ENCODE measurements at places on chromosomes 7 and 10.

GRCh38 chr10:113030453-113030852 lies 80.4 kb downstream of the TCF7L2 start:
- no peak for DNase-seq

GRCh38 chr10:112565434-112566053 lies 118.5 kb downstream of the VTI1A start:
- DNase-seq: no peak

GRCh38 chr7:50660040-50660829 lies 95.0 kb upstream of the DDC start:
- peak; percentile 11 for DNase-seq

DNA sequence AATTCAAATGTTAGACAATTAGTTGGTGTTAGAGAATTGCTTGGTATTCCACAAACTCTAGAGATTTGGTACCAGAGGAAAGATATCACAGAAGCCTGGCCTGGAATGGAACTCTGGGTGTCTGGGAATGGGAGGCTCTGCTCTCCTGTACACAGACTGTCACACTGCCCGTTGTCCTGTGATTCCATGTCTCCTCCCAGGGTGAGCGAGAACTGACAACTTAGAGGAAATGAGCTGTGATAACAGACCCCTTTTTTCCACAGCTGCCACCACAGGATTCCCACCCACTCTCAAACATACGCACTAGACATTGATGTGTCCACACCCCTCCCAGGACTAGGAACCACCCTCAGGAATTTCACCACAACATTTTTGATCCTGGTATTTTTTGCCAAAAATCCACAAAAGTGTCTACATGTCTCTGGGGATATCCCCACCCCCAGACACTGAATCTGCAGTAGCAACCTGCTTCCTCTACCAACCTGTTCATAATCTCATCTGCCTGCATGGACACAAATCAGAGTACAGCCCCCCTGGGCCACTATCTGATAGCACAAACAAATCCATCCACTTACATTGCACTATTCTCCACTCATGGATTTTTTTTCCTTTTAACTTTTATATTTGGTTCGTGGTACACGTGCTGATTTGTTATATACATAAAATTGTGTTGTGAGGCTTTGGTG lies 4.7 kb downstream of the ZNF273 start:
- no peak for DNase-seq

GRCh38 chr10:71765176-71765904 lies 8.0 kb downstream of the VSIR start:
- no peak for DNase-seq

DNA sequence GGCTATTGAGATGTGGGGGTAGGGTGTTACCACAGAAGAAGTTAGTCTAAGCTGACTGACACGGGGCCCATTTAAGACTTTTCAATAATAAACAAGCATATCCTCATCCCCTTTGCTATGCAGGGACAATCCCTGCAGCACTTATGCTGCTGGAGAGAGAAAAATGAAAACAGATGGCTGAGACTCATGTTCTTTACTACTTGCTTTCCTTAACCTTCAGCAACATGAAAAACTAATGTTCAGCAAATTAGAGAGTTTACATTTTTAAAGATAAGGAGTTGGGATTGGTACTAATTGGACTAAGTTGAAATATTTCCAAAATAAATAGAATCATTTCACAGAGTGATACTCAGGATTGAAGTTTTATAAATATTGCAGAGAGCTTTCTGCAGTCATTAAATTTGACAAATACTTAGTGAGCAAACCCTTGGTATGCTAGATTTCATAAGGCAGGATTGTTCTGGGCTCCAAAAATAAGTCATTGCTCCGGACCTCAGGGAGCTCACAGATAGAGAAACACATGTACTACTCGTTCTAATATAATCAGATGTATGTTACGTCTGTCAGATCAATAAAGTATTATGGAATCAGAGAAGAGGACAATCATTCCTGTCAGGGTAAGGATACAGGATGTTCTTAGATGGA lies 147.1 kb upstream of the LRRN3 start:
- no peak for DNase-seq

DNA sequence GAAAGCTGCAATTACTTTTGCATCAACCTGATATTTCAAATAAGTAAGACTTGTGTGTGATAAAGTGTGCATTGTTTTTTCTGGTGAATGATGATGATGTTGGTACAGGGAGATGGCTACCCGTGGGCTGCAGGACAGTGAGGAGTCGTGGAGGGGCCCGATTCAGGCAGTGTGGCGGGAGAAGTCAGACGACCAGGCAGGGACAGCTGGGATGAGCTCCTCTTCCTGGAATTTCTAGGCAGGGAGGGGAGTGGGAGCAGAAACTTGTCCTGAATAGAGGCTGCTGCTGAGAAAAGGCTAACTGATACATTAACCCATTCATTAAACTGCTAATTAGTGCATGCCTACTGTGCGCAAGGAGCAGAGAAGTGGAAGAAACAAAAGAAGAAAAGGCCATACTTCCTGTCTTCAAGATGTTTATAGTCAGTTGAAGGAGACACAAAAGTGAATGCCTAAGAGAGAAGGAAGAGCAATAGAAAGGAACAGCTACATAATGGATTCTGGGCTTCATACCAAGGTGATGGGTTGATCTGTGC lies 9.3 kb upstream of the GATAD1 start:
- DNase-seq: no peak

DNA sequence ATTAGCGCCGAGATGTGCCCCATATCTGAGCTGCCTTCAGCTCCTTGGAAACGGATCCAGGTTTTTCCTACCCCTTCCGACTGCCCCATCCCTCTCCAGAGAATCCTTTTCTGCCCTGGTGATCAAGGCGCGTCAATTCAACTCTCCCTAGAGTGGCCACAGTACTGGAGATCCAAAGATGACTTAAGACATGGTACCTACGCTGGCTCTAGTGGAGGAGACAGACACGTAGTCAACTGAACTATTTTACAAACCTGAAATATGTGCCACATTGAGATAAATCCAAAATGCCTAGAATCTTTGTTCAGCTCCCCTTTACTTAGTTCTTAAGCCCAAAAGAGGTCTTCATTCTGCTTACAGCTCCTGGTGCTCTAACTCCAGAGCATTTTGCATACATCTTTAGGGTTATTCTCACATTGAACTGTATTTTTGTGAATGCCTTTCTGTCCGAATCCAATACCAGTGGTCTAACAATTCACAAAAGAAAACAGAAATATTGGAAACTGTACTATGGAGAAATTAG lies 444 bp upstream of the TNPO3 start:
- DNase-seq: no peak

- no peak for DNase-seq
Measured at GRCh38 chr10:5565671-5566581, 41.2 kb downstream of the CALML3 start.

GRCh38 chr7:80183900-80184685 lies 49.5 kb downstream of the GNAI1 start:
- DNase-seq: no peak

DNA sequence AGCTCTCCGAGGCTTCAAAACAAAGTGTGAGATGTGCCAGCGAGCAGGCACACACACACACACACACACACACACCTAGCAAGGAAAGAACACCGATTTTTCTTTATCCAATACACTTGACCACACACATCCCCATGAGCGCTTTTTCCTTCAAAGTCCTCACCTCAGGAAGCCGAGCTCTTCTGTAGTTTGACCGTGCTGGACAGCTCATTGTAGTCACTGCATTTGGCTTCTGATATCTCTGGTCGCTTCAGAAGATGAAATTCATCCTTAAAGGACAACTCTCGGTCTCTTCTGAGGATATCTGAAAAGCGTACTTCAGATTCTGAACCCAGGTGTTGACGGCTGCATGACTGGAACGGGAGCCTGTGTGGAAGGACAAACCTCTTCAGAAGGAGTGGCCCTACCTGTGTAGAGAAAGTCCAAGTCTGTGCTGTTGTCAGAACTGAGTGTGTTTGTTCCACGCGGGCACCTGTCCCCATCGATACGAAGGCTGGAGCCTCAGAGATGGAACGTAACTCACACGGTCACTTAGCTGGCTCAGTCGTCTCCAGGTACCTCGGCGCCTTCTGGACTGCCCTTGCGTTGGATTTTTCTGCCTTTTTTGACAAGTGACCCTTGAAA lies 28.1 kb upstream of the SHH start:
- DNase-seq: no peak

GRCh38 chr10:11678074-11678793 lies 63.9 kb upstream of the ECHDC3 start:
- DNase-seq: no peak

DNA sequence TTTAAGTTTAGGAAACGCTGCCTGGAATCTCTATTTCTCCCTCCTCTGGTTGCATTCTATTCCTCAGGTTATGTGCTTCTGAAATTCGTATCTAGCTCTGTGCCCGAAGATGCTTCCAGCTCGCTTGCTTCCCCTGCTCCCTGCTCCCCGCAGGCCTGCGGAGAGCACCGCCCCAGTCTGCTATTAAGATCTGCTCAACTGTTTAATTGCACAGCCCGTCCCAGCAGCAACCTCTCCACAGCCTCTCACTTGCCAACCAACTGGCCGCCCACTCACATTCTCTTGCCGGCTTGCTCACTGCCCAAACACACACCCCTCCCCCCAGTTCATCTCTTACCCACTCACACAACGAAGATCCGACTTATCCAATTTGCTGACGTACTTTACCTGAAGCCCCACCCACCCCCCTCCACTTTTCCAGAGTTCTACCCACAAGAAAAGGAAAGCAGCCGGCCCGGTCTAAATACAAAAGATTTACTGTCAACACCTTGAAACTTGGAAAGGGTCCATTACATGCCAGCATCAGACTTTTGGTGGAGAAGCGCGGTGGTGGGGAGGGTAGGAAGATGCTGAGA lies 167.3 kb upstream of the KLF14 start:
- DNase-seq: no peak

- DNase-seq: peak; percentile 17
Measured at GRCh38 chr10:79445977-79446757, 743 bp upstream of the ZCCHC24 start.

- no peak for DNase-seq
Measured at GRCh38 chr7:70520611-70521010, 611.3 kb upstream of the GALNT17 start.

GRCh38 chr7:43761938-43762692 lies 3.6 kb downstream of the BLVRA start:
- DNase-seq: no peak

GRCh38 chr7:113880559-113880958 lies 38.2 kb downstream of the PPP1R3A start:
- DNase-seq: no peak

- no peak for DNase-seq
Measured at GRCh38 chr7:115319541-115319940, 397.6 kb downstream of the MDFIC start.

- DNase-seq: no peak
Measured at GRCh38 chr10:4081685-4082111, 296.7 kb upstream of the KLF6 start.

- DNase-seq: no peak
Measured at GRCh38 chr7:38187794-38188440, 9.9 kb downstream of the STARD3NL start.

GRCh38 chr7:104059103-104059502 lies 69.6 kb upstream of the RELN start:
- no peak for DNase-seq

- DNase-seq: no peak
Measured at GRCh38 chr10:19194866-19195265, 146.3 kb downstream of the MALRD1 start.

DNA sequence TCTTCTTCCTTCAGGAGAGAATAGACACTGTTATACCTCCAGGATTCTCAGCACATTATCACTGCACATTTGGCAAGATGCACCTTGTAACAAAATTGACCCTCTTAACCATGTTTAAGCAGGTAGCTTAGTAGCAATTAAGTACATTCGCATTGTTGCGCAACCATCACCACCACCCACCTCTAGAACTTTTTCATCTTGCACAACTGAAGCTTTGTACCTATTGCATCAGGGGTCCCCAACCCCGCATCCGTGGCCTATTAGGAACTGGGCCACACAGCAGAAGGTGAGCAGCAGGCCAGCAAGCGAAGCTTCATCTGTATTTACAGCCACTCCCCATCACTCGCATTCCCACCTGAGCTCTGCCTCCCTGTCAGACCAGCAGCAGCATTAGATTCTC lies 29.9 kb upstream of the SMURF1 start:
- no peak for DNase-seq

GRCh38 chr7:90624225-90624911 lies 28.2 kb downstream of the CDK14 start:
- no peak for DNase-seq

DNA sequence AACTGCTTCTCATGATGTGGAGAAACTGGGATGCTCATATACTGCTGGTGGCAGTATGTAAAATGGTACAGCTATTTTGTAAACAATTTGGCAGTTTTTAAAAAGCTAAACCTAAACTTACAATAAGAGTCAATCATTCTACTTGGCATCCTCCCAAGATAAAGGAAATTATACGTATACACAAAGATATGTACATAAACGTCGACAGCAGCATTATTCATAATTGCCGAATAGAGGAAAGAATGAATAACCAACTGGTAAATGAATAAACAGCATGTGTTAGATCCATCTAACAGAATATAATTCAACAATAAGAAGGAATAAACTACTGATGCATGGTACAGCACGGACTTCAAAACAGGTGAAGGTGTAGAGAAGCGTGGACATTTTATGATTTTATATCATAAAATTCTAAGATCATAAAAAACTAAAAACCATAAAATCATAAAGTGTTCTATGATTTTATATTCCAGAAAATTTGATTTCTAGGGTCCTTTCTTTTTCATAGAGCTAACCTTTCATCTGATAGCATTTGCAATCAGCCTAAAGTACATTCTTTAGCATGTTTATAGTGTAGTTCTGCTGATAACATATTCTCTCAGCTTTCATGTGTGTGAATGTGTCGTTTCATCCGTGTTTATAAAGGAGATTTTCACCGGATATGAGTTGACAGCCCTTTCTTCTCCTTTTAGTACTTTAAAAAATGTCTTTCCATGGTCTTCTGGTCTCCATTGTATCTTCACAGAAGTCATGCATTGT lies 261.5 kb downstream of the DIP2C start:
- DNase-seq: no peak

- no peak for DNase-seq
Measured at GRCh38 chr7:98357751-98358161, 43.1 kb downstream of the BAIAP2L1 start.

- no peak for DNase-seq
Measured at GRCh38 chr7:73995821-73996511, 32.0 kb upstream of the ELN start.

GRCh38 chr10:13218878-13219277 lies 15.3 kb downstream of the UCMA start:
- DNase-seq: no peak

All from effector CD4-positive, alpha-beta T cell (primary cell).